NCI-H510A (cell line): ENCODE measurements at places on chromosomes 3 and 15.

- DNase-seq = no peak
Observed at GRCh38 chr3:69115731-69116130, 6.7 kb downstream of the LMOD3 start.

DNA sequence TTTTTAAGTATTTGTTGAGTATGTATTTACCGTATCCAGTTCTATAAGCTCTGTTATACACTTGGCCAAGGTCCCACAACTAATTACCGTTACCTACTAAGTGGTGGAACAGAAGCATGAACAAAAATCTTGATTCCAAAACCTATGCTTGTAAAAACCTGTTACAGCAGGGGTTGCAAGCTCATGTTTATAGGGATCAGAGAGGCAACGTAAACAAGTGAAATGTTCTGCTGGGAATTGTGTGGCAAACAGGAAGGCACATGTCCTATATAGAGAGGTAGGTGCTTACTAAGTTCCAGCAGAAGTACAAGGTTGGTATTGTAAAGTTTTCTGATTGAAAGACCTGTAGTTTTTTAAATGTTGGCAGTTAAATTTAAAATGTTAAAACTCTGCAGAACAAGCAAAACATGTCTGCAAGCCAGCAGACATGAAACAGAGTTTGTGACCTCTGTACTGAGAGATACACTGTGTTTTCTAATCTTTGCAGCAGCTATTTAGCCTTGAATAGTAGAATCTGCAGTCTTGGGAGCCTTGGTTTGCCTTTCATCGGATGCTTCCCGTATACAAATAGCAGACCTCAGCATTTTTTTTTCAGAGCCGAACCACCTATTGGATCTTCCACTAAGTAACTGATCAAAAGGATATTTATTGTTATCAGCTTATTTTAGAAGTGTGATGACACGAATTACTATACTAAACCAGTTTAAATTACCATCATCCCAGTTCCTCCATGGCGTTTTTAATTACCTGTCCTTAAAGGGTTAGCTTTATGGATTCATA lies 11.4 kb downstream of the IREB2 start:
- no peak for DNase-seq

DNA sequence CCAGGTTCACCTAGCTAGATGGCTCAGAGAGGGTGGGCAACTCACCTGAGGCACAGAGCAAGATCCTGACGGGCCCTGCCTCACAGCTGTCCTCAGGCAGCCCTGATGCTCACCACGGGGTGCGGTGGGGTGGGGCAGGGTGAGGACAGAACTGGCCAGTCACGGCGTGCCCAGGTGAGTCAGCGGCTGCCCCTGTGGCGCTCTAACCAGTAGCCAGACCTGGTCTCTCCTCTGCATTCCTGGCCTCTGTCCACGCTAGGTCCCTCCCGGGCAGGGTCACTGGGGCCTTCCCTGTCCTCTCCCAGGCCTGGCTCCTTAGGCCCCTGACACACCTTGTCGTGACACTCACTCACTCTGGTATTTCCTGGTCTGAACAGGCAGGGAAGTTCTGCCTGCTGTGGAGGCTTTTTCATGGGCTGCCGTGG lies 901 bp downstream of the ALS2CL start:
- DNase-seq = no peak

DNA sequence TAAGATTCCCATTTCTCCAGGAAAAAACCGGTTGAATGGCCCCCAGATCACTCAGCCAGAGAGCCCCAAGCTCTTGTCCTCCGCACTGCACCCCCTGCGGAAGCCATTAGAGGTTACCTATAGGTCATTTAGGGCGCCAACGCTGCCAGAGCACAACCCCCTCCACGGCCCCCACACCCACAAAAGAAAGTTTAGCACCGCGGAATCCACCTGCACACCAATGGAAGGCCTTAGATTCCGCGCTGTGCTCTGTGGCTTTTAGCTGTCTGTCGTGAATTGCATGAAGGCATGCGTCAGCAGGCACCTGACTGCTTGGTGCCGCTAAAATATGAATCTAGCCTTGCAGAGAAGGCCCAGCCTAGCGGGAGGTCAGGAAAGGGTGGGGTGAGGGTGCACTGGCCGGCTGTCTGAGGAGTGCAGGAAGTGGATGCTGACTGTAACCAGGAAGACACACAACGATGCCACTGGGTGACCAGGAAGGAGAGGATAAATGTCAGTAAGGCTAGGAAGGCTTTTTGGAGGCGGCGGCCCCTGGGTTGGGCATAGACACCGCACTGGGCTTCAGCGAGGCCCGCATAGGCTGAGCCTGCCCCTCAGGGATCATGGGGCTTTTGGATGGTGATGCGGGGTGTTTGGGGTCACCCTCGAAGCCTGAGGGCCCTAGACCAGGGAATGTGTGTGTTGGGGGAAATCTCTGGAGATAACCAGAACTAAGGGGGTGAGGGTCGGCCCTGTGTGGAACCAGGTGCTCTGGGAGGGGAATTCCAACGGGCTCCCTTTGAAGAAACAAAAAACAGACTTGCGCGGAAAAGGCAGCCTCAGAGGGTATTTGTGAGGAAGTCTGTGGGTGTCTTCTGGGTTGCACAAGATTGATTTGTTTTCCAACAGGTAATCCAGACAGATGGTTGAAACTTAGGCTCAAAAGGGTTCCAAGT lies 976 bp upstream of the NUP210 start:
- peak; percentile 54 for DNase-seq

DNA sequence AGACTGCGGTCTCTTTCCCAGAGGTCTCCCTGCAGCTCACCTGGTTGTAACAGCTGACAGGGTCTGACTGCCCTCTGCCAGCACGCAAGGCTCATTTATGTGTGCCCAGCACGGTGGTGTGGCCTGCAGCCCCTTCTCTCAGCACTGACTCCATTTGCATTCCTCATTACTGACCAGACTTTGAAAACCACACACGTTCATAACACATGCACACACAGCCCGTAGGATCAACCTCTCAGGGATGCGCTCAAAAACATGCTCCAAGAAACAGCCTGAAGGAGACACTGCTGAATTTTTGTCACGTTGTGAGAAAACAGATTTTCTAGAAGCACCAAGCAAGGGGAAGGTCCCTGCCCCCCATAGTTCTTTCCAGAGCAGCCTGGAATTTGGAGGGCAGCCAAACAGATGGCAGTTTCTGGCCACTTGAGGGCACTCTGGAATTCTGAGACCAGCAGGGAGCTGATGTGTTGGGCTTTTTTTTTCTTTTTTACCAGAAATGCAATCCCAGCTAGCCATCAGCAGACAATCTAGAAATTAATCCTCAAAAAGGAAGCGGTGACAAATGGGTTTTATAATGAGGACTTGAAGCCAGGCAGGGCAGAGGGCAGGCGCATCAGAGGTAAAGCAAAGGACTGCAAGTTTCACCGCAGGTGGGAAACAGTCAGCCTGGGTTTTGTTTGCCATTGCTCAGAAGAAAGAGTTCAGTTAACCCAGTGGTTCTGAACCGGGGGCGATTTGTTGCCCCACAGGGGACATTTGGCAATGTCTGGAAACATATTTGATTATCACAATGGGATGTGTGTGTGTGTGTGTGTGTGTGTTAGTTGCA lies 170.5 kb upstream of the PROK2 start:
- DNase-seq = peak; percentile 9

DNA sequence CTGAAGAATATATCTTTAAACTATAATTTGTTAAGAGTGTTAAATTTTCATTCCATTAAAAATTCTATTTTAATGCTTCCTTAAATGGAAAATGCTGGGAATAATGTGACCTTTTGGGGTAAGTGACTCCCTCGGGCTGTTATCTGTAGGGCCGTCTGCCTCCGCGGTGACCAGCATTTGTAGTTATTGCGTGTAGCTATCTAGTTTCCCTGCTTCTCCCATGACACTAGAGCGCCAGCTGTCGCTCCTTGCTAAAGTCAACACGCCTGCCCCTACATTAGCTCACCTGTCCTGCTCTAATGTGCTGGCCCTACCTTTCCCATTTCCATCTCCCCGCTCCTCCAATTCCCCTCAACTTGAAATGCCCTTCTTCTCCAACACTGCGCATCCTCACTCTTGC lies 12.4 kb upstream of the CHRM5 start:
- peak; percentile 79 for DNase-seq

GRCh38 chr15:25392806-25393205 lies 46.0 kb downstream of the UBE3A start:
- DNase-seq = no peak

DNA sequence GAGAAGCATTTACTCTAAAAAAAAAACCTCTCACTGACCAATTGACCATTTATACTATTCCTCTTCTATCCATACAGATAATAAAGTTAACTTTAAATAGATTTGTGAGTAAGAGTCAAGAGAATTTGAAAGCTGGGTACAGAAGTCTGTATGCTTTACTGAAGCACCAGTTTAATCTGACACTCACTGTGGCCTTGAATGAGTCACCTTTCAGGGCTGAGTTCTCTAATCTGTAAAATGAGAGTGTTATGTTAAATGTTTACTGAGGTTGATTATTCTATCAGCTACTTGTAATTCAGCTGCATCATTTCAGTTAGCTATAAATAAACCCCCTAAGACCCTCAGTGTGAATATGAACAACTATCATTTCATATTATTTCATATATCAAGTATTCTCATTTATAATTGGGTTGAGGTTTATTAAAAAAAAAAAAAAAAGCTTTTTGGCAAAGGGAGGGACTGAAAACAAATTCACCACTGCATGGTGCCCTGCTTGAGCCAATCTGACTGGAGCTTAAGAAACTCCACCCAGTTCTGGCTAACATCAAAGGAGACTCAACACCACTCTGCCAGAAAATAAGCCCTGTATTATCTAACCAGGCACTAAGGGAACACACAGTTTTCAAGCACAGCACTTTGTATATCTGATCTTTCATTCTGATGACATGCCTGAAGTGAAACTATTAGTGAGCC lies 2.8 kb downstream of the MAP4 start:
- no peak for DNase-seq

GRCh38 chr15:57509965-57510364 lies 81.7 kb upstream of the MYZAP start:
- DNase-seq = no peak

- DNase-seq = no peak
Observed at GRCh38 chr3:103684904-103685303, 1250.1 kb downstream of the ZPLD1 start.

- no peak for DNase-seq
Observed at GRCh38 chr3:134066158-134066541, 36.4 kb upstream of the SLCO2A1 start.

DNA sequence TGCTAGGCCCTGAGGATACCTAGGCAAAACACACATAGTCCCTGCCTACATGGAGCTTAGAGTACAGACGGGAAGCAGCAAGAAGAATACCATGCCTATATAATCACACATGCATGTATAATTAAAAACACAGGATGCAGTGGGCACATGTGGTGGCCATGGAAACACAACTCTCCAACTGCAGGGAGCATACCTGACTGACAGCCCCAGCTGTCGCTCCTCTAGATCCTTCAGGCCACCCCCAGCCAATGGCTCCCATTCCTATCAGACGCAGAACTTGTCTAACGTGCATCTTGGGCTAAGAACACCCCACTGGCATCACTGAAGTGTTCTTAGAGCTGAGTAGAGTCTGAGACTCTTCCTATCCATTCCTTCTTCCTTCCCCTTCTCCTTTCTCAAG lies 125.5 kb upstream of the FRMD4B start:
- no peak for DNase-seq

DNA sequence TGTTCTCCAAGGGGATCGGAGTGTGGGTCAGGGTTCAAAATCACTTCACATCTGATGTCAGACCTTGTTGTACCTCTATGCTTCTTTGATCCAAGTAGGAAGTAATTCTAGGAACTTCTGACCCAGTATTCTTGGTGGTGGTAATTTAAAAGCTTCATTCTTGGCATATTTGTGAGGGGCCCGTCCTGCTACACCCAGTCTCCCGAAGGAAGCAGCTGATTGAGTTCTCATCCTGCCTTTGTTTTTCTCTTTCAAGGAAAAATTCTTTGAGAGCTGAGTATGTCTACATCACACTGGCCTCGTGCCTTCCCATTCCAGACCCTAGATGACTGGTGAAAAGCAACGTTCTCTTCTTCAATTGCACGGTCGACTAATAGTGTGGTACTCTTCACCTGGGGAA lies 234.4 kb upstream of the TPRG1 start:
- DNase-seq = no peak

- no peak for DNase-seq
Observed at GRCh38 chr3:16288664-16289063, 23.7 kb downstream of the OXNAD1 start.

GRCh38 chr15:25182736-25183445 lies 228.1 kb downstream of the SNRPN start:
- no peak for DNase-seq
